ENCODE measurements at places on chromosomes 7 and 10. TPM values are rescaled to one million over a fixed set of nuclear protein-coding genes. Genes with fewer than 3 reads are reported as not detected.

COL13A1 gene
- total RNA-seq: not detected

MRLN gene
- total RNA-seq: not detected

ICA1 gene
- total RNA-seq: 1.3 TPM

EPC1 gene
- 33.9 TPM for total RNA-seq

GRID2IP gene
- total RNA-seq: 0.18 TPM

TMEM213 gene
- total RNA-seq: not detected

DNA sequence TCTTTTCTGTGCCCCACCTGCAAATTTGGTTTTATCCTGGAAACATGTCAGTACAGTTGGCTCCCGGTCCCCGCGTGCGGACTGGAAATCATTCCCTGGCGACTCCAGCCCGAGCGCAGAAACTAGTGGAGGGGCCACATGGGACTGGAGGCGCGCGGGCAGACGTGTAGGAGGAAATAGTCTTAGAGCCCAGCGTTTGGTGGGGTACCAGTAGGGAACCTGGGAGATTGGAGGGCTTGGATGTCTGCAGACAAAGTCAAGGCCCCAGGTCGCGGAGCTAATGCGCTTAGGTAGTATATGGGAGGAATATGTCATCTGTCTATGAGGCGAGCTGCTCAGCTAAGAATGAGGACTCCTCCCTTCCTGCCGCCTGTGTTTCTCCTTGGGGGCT lies 1.3 kb downstream of the GALNT17 start:
- no peak for DNase-seq

- DNase-seq: no peak
Observed at GRCh38 chr10:71372882-71373495, 23.7 kb upstream of the CDH23 start.

- DNase-seq: no peak
Observed at GRCh38 chr10:127911867-127912257, 5.0 kb downstream of the PTPRE start.

GRCh38 chr10:76618171-76618570 lies 1019.4 kb downstream of the KCNMA1 start:
- no peak for DNase-seq

DNA sequence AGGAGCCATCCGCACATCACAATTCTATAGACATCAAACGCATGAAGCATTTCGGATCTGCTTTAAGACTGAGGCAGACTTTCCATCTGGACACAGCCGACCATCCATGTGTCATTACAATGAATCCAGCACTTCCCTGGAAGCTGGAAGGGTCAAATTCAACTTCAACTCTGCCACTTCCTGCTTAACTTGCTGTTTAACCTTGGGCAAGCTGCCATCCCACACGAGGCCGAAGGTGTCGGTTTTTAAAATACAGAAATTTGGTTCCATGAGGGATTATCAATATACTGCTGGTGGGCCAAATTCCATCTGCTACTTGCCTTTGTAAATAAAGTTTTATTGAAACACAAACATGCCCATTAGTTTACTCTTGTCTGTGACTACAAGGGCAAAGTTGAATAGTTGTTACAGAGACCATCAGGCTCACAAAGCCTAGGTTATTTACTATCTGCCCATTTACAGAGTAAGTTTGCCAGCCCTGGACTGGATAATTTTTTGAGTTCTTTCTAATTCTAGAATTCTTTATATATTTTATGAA lies 134.6 kb downstream of the FAM204A start:
- DNase-seq: no peak

DNA sequence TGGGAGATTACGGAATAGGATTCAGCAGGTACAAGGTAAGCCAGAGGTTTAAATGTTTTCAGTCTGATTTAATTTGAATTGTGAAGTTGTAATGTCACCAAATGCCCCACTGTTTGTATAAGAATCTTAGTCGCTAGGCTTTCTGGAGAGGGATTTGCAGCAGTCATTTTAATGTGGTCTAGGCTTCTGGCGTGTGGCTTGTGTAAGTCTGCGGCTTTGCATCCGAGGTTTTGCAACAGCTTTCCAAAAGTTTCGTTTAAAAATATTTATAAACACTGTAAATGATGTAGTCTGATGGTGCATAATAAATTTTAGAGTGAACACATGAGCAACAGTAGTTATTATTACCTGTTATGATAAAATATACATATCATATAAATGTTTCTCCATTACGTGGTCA lies 26.1 kb upstream of the BHLHA15 start:
- DNase-seq: no peak

- no peak for DNase-seq
Observed at GRCh38 chr10:110916554-110917346, 2.2 kb downstream of the BBIP1 start.

GRCh38 chr10:93342366-93342765 lies 139.8 kb downstream of the MYOF start:
- no peak for DNase-seq

DNA sequence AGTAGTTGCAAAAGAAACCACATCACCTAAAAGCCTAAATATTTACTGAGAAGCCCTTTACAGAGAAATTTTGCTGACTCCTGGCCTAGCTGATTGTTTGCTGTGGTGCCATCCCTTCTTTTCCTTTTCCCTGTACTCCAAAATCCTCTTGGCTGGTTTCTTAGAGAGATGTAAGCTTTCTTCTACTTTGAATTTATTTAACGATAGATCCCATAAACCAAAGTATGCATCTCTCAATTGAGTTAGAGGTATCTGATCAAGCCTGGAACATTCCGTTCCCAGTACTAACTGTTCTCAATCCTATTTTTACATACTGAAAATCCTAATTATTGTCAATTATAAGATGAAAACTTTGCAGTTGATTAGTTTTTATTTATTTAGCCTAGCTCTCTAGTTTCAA lies 6.3 kb downstream of the TMEM60 start:
- no peak for DNase-seq

DNA sequence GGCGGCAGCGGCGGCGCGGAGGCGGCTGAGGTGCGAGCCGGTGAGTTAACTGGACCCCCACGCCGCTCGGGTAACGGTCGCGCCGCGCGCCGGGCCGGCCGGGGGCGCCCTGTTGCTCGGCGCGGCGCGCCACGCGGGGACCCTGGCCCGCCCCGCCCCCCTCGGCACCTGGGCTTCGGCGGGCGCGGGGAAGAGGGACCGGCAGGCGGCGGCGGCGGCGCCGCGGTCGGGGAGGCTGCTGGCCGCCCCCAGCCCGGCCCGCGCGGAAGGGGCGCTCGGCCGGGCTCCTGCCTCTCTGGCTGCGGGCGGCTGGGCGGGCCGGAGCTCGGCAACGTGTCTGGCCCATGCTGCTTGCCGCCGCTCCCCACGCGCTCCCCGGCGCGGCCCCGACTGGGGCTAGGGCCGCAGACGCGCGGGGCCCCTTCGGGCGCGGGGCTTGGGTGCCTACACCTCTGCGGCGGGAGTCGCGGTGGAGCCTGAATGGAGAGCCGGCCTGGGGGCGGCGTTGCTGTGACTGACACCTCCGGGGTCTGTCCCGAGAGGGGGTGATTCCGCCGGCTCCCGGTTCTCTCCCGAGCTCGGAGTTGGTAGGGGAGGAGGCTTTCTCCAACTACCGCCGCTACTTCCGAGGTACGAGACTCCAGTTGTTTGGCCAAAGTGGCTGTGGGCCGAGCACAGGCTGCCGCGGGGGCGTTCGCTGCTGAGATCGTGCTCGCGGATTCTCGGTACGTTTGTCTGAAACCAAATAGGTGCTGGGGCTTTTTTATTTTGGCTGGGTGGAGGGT lies 494 bp downstream of the PALS2 start:
- peak; percentile 67 for DNase-seq

GRCh38 chr7:119664601-119665000 lies 608.4 kb upstream of the KCND2 start:
- no peak for DNase-seq

DNA sequence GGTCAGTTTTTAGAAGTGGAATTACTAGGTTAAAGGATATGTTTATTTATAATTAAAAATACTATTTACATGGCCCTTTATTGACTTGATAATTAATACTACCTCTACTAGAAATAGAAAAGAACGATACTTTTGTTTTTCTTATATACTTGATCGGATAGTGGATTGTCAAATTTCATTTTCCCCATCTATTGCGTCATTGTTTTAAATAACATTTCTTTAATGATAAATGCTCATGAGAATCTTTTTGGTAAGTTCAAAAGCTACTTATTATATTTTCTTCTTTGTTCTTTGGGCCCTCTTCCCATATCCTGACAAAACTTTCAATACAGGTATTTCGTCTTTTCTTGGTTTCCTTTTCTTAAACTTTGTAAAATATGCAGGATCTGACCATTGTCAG lies 392.4 kb downstream of the PHF14 start:
- no peak for DNase-seq

DNA sequence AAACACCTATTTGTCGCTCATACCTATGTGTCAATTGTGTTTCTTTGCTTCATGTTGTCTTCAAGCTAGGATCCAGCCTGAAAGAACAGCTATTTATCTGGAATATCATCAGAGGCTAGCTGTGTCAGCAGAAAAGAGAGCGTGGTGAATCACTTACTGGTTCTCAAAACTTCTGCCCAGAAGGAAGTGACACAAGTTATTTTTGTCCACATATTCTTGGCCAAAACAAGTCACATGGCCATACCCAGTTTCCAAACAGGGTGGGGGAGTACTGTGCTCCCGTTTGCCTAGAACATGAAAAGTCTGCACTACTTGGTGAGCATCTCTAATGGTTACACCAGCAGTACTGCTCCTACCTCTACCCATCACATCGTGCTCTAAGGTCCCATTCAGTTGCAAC lies 160.9 kb upstream of the CSTF2T start:
- no peak for DNase-seq

DNA sequence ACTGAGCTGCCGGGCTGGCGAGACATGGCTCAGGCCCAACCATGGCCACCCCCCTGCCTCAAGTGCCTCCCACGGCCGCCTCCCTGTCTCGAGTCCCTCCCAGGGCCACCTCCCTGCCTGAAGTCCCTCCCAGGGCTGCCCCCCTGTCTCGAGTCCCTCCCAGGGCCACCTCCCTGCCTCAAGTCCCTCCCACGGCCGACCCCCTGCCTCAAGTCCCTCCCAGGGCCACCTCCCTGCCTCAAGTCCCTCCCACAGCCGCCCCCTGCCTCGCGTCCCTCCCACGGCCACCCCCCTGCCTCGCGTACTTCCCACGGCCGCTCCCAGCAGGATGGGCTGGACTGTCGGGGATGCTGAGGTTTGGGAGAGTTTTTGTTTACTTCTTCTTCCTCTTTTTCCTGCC lies 462.5 kb downstream of the PTPRN2 start:
- no peak for DNase-seq

DNA sequence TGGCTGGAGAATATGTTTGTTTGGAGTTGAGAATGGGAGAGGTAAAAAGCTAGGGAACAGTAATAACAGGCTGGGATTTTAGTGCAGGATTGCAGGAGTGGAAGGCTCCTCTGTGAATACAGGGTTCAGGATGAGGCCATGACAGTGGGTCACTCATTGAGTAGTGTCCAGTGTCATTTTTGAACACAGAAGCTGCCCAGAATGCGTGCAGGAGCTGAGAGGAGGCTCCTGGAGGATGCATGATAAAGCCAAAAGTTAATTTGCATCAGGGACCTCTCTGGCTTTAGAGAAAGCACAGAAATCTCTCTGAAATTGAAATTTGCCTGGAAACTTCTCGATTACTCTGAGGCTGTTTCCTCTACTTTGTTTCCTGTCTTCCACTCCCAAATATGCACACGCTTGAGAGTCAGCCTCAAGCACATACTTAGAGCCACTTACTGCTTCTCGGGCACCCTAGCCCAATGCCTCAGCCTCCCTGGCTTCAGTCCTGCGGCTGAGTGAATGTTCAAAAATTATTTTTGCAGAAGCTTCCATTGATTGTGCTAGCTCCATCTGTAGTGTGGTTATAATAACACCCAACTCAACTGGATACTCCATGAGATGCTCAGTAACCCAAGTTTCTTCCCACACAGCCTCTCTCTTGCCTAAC lies 1.8 kb upstream of the GALNT17 start:
- no peak for DNase-seq

- peak; percentile 33 for DNase-seq
Observed at GRCh38 chr10:58143944-58144343, 123.8 kb downstream of the IPMK start.

DNA sequence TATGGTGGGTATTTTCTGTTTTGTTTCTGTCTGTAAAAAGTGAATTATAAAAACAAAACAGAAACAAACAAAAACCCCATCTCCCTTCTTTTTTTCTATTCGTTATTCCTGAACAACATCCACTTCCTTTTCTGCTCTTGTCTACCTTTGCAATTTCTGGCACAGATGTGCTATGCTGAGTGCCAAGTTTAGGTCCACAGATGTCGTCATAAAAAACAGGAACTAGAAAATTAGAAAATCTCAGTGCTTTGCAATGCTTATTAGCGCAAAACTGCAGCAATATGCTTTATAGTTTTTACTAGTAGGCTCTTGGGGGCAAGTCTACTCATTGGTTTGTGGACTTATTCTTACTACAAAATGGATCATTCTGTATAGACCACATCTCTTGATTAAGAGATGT lies 94.2 kb upstream of the PRKCQ start:
- no peak for DNase-seq

DNA sequence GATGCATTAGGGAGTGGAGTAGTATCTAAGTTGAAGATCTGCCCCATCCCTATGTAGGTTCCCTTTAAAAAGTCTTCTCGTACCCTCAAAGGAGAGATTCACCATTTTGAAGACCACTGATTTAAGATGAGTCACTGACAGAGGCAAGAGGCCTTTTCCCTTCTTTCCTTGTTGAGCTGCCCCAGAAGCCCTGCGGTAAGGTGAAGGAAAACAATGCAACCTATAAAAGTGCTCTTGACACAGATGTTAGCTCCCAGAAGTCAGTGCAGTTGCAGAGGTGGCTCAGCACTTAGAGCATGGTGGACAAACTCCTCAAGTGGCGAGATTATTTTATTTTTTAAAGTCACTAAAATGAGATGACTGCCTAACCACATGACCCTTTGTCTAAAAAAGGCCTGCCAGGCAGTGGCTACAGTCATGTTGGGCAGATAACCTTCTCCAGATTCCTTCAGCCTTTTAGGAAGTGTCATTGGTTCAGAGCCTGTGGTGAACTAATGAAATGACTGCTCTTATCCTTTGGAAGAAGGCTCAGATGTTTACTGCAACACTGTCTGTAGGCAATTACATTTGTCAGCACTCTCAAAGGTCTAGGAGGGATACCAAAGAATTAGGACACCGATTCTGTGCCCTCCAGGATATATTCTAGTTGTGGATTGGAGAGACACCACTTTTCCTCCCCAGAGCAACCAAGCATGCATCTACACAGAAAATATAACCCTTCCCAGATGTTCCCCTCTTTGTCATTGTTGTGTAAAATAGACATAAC lies 88.7 kb downstream of the ARID5B start:
- no peak for DNase-seq

- DNase-seq: no peak
Observed at GRCh38 chr7:101829821-101830220, 12.4 kb downstream of the CUX1 start.

- DNase-seq: no peak
Observed at GRCh38 chr10:46074196-46074946, 28.3 kb upstream of the MSMB start.

- DNase-seq: peak; percentile 32
Observed at GRCh38 chr10:77925795-77926565, 575 bp downstream of the DLG5 start.

GRCh38 chr7:3495530-3495929 lies 194.5 kb downstream of the SDK1 start:
- DNase-seq: no peak

- DNase-seq: no peak
Observed at GRCh38 chr10:72038458-72039001, 49.8 kb downstream of the SPOCK2 start.

GRCh38 chr7:463362-463781 lies 56.3 kb downstream of the PDGFA start:
- peak; percentile 0 for DNase-seq
